Stimulated activated CD8-positive, alpha-beta memory T cell treated with anti-CD3 and anti-CD28 coated beads, Interleukin-7, amount 100 ng/mL, for 1 hour (primary cell): ENCODE measurements at places on chromosomes 12 and 14.

DNA sequence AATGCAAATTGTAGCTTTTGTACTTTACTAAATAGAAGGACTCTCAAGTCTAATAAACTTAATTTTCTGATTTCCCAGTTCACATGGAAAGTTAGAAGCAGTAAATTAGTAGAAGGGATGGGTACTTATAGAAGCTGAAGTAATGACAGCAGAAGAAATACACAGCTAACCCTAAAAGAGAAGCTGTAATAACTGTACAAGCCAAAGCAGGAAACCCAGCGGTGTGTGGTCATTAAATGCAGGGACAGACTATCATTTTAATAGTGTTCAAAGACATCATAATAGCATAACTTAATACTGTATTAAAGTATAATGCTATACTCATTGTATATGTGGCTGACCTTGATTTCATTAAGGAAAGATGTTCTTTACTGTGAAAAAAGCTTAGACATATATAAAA lies 74.9 kb downstream of the PCNX1 start:
- DNase-seq: no peak

DNA sequence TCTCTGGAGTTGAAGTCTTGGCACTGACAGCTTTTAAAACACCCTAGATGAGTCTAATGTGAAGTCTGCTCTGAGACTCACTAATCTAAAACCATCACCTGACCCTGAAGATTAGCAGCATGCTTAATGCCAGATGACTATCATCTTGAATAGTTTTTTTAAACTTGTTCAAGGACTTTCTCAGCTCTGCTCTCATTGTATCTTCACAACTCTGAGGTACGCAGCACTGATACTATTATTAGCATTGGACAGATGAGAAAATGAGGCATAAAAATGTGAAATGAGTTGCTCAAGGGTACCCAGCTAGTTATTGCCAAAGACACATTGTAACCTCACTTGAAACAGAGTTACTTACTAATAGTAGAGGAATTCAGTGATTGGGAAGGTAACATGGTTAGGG lies 4.8 kb downstream of the SLC38A1 start:
- DNase-seq: no peak

DNA sequence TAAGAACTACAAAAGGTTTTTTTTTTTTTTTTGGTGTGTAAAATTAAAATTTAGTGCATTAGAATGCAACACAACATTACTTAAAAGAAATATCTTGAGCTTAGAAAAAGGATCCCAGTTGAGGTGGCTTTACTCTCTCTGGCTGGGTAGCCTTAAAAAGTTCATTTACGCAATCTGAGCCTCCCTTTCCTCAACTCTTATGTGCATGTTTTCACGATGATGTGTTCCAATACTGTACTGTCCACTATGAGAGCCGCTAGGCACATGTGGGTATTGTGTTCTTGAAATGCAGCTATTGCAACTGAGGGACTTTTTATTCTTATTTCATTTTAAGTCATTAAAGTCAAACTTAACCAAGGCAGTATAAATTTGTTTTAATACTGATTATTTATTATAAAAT lies 460.9 kb upstream of the SYT1 start:
- DNase-seq: no peak

DNA sequence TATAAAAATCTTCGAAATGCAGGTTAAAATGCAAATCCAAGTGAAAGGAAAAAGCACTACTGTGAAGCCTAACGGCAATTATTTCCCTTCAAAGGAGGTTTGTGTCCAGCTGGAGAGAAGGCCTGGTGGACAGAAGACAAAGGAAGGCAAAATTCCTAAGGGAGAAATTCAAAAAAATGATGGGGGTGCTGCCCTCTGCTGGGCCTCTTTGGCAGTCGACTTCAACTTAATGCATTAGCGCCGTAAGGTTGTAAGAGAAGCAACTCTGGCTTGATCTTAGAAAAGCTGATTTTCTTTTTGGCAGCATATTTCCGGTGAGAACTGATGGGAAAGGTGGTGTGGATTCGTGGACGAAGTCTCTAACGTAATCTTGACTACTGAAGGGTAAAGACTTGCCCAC lies 34.3 kb upstream of the CHFR start:
- no peak for DNase-seq

DNA sequence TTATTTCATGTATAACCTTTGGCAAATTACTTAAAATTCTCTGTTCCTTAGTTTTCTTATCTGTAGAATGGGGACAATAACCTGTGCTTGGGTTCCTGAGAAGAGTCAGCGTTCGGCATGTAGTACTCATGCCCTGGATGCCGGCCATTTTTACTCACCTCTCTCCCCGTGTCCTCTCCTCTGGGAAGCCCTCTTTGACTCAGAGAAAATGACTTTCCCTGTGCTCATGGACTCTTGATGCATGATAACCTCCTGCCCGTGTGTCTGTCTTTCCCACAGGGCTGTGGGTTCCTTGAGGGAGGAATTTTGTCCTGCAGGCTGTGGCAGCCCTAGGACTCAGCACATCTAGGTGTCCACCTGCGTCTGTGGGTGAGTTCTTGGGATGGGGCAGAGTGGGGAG lies 5.8 kb upstream of the C1RL start:
- no peak for DNase-seq

DNA sequence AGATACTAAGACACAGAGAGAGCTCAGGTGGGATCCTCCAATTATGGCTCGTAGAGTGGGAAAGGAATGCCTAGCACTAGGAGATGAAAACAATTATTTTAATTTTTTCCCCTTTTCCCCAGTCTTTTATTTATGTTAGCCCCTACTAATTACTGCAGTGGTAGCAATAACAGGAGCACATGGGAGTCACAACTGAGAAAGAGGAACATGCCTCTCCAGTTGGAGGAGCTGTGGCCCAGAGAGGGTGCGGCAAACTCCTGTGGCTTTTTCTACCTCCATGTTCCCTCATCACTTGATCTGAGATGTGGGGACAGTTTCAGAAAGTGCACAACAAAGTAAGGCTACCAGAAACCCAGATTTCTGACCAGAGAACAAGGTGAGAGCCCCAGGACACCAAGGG lies 25.9 kb upstream of the POC1B start:
- no peak for DNase-seq
